ENCODE measurements at places on chromosomes 3 and 15.

GRCh38 chr3:23567917-23568316 is 237.8 kb upstream of the UBE2E1 start:
- DNase-seq = no peak

DNA sequence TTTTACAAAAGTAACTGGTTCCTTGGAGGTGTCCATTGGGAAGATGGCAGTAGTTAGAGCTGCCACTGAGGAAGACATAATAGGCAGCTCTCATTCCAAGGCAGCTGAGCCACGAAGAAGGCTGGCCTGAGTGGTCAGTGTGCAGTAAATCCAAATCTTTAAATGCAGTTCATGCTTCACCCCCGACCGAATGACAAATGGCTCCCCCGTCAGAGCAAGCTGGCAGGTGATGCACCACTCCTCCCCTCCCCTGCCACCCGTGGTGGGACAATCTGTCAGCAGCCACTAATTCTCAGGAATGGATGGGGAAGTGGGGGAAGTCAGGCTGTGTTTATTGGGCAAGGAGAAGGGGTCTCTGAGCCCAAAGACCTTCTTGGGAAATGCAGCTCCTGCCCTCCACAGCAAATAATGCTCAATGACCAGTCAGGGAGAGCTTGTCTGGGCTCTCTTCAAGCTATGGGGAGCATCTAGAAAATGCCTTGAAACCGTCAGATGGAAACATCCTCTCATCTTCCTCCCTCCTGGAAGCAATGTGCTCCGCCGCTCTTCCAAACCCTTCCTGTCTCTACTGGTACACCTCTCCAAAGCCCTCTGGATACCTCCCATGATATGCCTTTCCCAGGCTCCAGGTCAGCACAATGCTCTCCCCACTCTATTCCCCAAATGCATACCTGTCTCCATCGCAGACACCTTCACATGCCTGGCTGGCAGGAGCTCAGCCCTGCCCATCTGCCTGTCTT is 65.4 kb downstream of the LIPC start:
- DNase-seq = no peak

DNA sequence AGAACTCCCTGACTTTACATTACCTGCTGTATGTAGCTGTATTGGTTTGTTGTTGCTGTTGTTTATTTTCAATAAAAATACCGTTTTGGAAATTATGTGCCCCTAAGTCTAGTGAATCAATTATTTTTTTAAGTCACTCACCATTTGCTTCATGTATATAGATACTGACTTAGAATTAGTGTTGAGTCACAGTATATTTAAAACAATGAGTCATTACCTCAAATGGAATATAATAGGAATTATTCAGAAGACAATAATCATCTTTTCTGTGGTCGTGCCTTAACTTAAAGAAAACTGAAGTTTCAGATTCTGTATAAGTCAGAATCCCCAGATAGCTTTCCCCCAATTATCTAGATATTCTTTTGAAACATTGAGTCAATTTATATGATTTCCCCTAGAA is 21.0 kb upstream of the ALDH1A2 start:
- no peak for DNase-seq

DNA sequence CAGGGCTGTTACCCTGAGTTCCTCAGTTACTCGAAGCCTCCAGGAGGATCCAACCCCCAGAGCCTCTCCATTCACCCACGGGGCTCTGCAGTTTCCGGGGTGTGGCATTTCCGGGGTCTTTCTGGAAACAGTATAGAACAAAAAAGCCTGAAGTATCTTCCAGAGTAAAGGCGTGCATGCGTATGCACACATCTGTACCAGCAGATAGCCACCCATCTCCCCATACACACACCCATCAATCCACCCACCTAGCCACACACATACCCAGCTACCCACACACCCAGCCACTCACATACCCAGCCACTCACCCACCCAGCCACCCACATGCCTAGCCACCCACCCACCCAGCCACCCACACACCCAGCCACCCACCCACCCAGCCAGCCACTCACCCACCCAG is 2.9 kb upstream of the DNAJB8 start:
- no peak for DNase-seq

DNA sequence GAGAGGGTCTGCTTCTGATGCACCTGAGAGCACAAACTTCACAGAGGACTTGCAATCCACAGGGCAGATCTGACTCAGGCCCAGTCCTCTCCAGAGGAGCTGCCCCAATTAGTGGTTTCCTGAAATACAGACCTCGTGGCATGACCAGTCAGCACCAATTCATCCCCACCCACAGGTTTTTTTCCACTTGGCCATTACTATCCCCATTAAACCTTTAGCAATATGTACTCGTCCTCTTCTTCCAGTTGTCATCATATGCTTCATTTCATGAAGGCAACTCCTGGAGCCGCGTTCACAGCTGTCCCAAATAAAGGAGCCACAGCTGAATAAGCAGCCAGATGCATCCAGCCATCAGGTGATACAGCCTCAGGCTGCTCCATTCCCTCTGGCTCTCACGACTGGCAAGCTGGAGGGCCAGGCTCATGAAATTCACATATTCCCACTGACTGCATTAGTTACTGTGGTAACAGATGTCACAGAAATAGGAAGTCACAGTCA is 163.1 kb downstream of the FMN1 start:
- DNase-seq = no peak

DNA sequence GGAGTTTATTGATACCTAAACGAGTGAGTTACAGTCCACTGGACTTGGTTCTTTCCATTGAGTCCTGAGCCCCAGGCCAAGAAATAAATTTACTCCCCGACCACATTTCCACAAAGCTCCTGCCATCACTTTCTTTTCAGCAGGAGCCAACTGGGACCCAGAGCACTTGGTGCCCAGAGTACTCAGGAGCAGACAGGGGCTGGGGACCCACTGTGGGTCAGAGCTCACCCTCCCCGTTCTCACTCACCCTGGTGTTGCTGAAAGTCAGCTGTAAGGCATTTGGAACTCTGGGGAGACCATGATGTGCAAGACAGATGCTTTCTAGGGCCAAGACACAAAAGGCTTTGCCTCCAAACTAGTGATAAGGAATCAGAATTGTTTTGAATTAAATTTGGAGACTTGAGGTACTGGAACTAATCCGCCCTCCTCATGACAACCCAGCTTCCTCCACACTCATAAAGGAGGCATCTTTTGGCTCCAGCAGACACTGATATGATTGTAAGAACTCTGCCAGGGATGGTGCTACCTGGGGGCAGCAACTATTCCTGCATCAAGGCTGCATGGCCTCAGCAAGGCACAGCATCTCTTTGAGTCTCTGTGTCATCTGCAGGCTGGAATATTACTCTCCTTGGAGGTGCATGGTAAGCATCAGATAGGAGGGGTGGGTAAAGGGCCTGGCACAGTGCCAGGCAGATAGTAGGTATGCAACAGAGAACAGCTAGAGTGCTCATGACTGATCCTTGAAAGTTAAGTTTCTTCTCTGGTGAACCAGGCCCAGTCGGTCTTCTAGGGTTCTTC is 7.3 kb upstream of the CAMK1 start:
- no peak for DNase-seq

GRCh38 chr15:30872341-30872748 is 31.4 kb upstream of the FAN1 start:
- peak; percentile 39 for DNase-seq

DNA sequence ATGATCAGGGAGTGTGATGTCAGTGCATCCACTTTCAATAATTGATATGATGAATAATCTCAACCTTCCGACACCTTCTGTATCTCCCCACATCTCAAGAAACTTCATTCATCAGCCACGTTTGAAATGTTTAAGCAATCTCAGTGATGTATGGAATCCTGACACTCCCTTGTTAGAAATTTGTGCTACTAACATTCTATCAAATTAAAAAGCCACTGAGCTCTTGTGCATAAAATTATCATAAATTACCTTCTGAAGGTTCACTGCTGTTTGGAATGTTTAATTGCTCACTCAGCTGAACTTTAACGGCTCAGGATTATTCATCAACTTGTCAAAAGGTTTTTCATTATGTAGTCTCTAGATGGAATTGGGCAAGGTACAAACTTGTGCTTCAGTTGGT is 108.4 kb upstream of the DPH6 start:
- DNase-seq = no peak

DNA sequence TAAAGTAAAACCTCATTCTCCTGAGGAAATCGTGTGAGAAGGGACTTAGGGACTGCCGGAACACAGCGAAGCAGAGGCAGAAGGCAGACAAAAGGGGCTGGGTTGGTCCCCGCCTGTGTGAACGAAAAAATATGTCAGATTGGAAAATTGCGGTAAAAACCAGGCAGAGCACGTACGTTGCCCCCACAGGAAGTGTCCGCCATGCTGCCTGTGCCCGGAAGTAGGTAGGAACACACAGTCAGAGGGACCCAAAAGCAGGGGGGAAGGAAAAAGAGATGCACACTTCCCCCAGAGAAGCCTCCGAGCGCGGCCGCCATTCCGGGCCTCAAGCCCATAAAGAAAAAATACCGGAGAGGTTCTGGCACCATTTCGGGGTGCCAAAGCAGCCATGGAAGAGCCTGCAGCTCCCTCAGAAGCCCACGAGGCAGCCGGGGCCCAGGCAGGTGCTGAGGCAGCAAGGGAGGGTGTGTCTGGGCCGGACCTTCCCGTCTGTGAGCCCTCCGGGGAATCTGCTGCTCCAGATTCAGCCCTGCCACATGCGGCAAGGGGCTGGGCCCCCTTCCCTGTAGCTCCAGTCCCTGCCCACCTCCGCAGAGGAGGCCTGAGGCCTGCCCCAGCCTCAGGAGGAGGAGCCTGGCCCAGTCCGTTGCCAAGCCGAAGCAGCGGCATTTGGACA is at the start of gene MKRN3:
MKRN3 (plus strand) TSS at position 280 of the 676 bp plus-strand sequence; CDS start at position 389, 109 bp downstream.
- DNase-seq = no peak

DNA sequence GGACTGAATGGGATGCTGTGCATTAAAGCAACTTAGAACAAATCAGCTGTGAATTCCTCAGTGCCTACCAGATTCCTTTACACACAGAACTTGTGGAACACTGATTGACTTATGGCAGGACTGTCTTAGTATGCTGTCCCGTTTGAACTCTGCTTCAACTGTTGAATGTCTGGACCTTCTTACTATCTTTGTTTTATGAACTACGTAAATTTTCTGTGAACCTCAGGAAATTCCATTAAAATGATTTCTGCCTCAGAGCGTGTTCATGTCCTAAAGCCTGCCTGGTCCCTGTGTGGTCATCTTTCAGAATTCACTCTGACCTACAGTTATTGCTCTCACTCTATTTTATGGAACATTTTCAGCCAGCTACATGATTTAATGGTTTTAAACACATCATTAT is 29.4 kb upstream of the FBN1 start:
- no peak for DNase-seq

- DNase-seq = no peak
These were observed 1361.2 kb upstream of the EPHA6 start for GRCh38 chr3:95453242-95453641.

GRCh38 chr3:147119989-147120388 is 286.4 kb downstream of the ZIC4 start:
- no peak for DNase-seq

DNA sequence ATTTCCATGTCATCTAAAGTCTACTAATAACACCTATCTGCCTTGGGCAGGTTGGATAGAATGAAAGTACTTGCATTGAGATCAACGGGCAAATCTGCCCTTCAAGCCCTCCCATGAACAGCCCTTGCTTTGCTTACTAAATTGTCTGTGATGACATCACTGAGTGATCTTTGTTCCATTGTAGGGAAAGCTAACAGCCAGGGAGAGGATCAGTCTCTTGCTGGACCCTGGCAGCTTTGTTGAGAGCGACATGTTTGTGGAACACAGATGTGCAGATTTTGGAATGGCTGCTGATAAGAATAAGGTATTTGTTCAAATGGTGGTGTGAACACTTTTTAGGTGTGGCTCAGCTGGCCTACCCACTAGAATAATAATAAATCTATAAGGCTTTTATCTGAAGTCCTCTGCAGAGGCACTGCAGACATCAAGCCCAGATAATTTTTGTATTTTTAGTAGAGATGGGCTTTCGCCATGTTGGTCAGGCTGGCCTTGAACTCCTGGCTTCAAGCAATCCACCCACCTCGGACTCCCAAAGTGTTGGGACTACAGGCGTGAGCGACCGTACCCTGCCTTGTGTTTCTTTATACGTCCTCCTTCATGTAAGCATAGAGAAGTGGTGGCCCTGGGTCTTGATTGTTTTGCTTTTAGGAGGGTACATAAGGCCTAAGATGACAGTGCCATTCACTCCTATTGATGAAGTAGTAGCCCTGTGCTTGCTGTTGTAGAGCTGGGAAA is 5.7 kb downstream of the PCCB start:
- DNase-seq = no peak

GRCh38 chr15:88835119-88835518 is 31.9 kb downstream of the ACAN start:
- no peak for DNase-seq

- no peak for DNase-seq
These were observed 48.1 kb upstream of the FRMD4B start for GRCh38 chr3:69433969-69434325.

DNA sequence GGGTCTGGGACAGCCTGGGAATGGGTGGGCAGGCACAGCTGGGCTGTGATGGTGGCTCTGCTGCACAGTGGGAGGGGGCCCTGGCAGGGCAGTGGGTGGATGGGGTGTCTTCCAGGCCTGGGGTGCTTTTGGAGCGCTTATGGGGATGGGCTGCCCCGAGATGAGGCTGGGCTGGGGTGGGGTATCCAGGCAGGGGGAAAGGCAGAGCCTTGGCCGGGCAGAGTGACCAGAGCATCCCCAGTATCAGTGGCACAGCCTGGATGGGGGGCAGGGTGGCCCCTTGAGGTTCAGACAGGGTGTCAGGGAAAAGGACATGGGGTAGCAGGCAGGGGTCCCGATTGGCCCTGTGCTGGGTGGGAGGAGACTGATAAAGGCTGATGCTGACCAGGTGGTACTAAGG is 26.6 kb downstream of the HDAC11 start:
- no peak for DNase-seq

DNA sequence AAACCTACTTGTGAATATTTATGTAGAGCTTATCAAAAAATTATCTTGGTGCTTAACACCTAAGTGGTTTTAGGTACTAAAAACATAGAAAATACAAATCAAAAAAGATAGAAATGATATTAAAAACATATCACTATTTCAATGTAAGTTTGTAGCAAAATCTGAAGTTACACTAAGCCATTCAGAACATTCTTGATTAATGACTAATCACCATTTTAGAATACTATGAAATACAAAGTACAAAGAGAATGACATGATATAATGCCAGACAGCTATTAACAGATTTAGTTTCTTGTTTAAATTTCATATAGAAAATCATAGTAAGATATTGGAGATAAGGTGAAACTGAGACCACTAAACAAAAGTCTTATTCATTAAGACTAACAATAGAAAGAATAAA is 169.7 kb upstream of the AGTR1 start:
- DNase-seq = no peak

GRCh38 chr15:101066501-101067408 is 147.6 kb downstream of the LRRK1 start:
- no peak for DNase-seq

GRCh38 chr15:73821181-73821580 is 52.2 kb upstream of the TBC1D21 start:
- no peak for DNase-seq

DNA sequence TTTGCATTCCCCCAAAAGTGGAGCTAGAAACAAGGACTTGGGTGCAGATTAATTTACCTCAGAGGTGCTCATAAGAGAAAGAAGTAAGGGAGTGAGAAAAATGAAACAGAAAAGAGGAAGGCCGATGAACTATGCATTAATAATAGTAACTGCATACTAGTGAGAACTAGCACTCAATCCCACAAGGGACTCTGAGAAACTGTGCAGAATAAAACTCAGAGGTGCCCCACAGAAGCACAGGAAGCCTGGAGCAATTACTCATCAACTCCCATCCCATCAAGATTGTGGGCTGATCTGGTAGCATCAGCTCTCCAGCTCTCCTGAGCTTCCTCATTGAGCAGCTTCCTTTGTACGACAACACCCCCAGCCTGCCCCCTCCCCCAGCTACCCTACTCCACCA is 50.8 kb downstream of the CLDN18 start:
- DNase-seq = no peak

Measured in NCI-H2081 treated with DMSO at 0.1 percent for 48 hours (cell line).